ENCODE measurements at places on chromosomes 1 and 21. TPM values are rescaled to one million over a fixed set of nuclear protein-coding genes. Genes with fewer than 3 reads are reported as not detected.

Gene SH2D5
- 0.96 TPM for total RNA-seq

Gene SLC25A44
- total RNA-seq, result 3.9 TPM

Gene ABCD3
- total RNA-seq, result 31.1 TPM

Gene KCNE2
- total RNA-seq, result 0.72 TPM

Gene ZFP69
- 8.9 TPM for total RNA-seq

Gene LRRC53
- total RNA-seq, result 10.4 TPM

Gene NTRK1
- not detected for total RNA-seq

Gene PHF13
- 20.9 TPM for total RNA-seq

Gene AJAP1
- total RNA-seq, result 0.96 TPM

Gene CXADR
- total RNA-seq, result 26.7 TPM

Gene ANGPTL1
- 306 TPM for total RNA-seq

Gene PLCH2
- 11.1 TPM for total RNA-seq

Gene ADAMTS1
- 211 TPM for total RNA-seq

Gene TNNI3K
- 12.5 TPM for total RNA-seq

Gene NES
- total RNA-seq, result 19.0 TPM

Gene RGS16
- total RNA-seq, result 4.6 TPM

Gene CCDC27
- 0.24 TPM for total RNA-seq

Gene CELA3B
- not detected for total RNA-seq

Gene SUSD4
- total RNA-seq, result 0.24 TPM

Gene DMRTA2
- total RNA-seq, result 0.24 TPM

Gene FAM177B
- total RNA-seq, result not detected

Gene GBP6
- total RNA-seq, result 0.48 TPM

Gene CDCA8
- total RNA-seq, result not detected

Gene ADAM30
- total RNA-seq, result 1.4 TPM

Gene WDR64
- 1.7 TPM for total RNA-seq

Gene GPR52
- 2.9 TPM for total RNA-seq

Gene S100A8
- 16.6 TPM for total RNA-seq

Gene LMOD1
- total RNA-seq, result 213 TPM

Gene KCNC4
- 3.1 TPM for total RNA-seq

Gene GBP5
- 3.9 TPM for total RNA-seq

Gene SLAMF9
- 1.9 TPM for total RNA-seq

Gene TLCD4
- 35.6 TPM for total RNA-seq

Gene GNAT2
- total RNA-seq, result not detected

Gene ESRRG
- total RNA-seq, result 5.8 TPM

Gene MYOG
- total RNA-seq, result 2.6 TPM

Gene TSPEAR
- not detected for total RNA-seq

Gene MORN1
- 8.4 TPM for total RNA-seq

Gene HAO2
- total RNA-seq, result not detected

Gene IFNLR1
- total RNA-seq, result 5.3 TPM

Gene PLPP3
- 228 TPM for total RNA-seq

Gene CHRNB2
- 2.9 TPM for total RNA-seq

Gene BLZF1
- total RNA-seq, result 46.7 TPM

Gene C1orf35
- total RNA-seq, result 10.4 TPM

Gene ACTL8
- 1.2 TPM for total RNA-seq

Gene CHD1L
- 10.1 TPM for total RNA-seq

Gene TPTE
- total RNA-seq, result 2.9 TPM

Gene MMP23B
- 249 TPM for total RNA-seq

Measured in umbilical cord (tissue), 2 donors.